Fibroblast of pulmonary artery (primary cell): ENCODE measurements at places on chromosomes 4 and X.

GRCh38 chr4:164011791-164012190, 517.3 kb downstream of the TMA16 start:
- no peak for DNase-seq

DNA sequence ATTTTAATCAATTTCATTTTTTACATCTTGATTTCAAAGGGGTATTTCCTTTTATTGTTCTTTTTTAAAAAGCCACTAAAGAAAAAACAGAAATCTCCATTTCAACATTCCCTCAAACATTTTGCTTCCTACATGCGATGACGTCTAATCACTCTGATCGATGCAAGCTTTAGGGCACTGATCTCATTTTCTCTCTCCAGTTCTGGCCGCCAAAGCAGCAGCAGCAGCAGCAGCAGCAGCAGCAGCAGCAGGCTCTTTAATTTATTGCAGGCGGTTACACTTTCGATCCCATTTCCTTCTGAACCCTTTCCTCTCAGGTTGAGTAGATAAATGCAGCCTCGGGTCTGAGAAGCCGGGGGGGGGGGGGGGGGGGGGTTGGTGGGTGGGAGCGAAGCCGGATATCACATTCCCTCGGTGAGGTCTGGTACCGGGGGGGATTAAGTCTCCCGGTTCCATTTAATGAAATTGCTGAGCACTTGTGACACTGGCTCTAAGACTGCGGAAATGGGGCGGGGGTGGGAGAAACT, 3.4 kb upstream of the PCDH7 start:
- DNase-seq, result peak; percentile 39

- DNase-seq, result no peak
These were observed 20.8 kb downstream of the DCTD start for GRCh38 chr4:182896421-182896820.

DNA sequence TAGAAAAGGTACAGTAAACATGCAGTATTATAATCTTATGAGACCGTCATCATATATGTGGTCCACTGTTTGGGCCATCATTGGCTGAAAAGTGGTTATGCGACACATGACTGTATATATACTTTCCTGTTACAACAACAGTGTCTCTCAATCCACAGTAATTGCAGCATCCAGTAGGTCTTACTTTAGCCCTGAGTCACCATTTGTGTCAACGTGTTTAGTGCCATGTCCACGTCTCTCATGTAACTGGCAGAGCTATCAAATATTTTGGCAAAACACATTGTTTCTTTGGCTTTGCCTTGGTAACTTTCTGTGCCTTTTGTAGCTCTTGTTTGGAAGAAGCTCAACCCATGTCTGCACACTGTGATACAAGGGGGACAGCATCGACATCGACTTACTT, 73.8 kb downstream of the CD38 start:
- no peak for DNase-seq

GRCh38 chr4:53716011-53716410, 124.7 kb upstream of the LNX1 start:
- no peak for DNase-seq

GRCh38 chr4:93912146-93912545, 83.6 kb downstream of the ATOH1 start:
- no peak for DNase-seq
